Hepatocyte (in vitro differentiated cells): ENCODE measurements at places on chromosomes 3 and 15.

DNA sequence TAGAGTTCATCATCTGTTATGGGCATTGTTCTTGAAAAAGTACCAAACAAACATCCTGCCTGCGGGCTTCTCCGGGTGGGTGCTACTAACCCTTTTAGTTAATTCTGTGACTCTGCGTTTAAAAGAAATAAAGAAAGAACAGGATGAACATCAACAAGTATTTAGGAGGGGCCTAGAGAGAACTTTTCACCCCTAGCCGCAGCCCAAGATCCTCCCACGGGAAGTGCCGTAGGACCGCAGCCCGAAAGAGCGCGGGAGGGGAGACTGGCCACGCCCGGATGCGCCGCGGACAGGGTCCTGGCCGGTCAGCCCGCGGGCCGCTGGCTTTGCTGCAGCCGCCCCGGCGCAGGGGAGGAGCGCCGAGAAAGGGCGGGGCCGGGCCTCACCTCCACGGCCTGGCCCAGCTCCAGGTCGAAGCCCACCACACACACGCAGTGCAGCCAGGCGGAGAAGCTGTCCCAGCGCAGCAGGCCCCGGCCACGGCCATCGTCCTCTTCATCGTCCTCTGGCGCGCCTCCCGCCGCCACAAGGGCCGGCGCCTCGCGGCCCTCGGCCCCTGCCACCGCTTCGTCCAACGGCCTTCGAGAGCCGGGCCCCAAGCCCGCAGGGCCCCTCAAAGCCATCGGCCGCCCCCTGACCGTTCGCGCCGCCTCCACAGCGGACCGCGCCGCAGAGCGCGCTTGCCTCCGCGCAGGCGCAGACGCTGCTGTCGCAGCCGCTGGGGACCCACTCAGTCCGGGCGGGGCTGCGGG, at the start of gene DENND6A:
Gene DENND6A (minus strand): TSS at position 682 of the 752 bp plus-strand sequence. CDS start 59 bp downstream, at position 623.
- peak; percentile 97 for DNase-seq

- DNase-seq, result peak; percentile 40
These were observed 1.4 kb upstream of the NECTIN3 start for GRCh38 chr3:111069974-111070771.

- DNase-seq, result no peak
These were observed 22.4 kb downstream of the PRKCI start for GRCh38 chr3:170244576-170244975.

GRCh38 chr15:85281293-85281882, 99.0 kb upstream of the AKAP13 start:
- DNase-seq, result no peak

- DNase-seq, result no peak
These were observed 23.1 kb upstream of the HERC1 start for GRCh38 chr15:63856711-63857460.

- DNase-seq, result no peak
These were observed 24.0 kb downstream of the CFAP100 start for GRCh38 chr3:126418661-126419131.

- DNase-seq, result no peak
These were observed 22.6 kb upstream of the POMGNT2 start for GRCh38 chr3:43128464-43128863.

DNA sequence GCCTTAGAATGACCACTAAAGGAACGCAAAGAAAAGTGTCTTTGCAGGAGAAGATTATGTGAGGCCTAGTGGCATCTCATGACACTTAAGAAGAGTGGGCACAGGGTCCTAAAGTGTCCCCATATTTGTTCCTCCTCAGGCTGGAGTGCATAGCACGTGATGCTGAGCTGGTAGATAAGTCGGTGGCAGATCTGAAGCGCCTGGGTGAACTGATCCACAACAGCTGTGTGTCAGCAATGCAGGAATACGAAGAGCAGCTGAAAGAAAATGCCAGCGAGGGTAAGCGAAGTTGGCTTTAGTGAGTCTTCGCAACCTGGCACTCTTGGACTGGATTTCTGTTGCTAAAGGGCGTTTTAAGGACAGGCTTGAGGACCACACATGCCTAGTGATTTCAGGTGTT, 92.6 kb downstream of the CHD2 start:
- DNase-seq, result no peak

DNA sequence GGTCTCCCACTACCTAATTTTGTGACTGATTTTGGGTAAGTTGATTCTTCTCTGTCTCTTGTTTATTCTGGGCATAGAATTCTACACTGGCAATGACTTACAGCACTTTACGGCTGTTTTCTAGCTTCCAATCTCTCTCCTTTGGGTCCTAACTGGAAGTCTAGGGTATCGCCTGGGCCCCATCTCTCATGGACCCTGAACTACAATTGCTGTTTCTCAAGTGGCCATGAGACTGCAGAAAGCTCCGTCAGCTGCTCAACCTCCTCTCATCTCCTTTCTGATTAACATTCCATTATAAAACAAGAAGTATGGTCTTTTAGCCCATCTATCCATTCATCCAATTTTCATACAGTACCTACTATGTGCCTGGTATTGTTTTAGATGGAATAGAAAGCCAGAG, 4.4 kb upstream of the PXYLP1 start:
- no peak for DNase-seq

DNA sequence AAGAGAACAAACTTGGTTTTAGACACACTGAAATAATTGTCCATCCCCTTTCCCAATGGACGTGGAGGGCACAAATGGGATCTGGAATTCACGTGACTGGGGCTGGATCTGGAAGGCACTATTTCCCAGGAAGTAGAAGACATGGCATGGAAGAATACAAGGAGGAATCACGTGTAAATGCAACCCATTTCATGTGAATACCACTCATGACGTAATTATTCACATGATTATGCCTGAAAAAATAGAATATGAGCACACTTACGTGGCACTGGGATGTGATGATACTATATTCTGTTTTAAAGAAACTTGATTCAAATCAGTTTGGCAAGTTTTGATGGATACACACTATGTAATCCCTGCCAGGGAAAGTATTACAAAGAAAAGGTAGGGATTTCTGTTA, 477.3 kb downstream of the GABRG3 start:
- DNase-seq, result no peak

GRCh38 chr15:89806559-89807550, 7.8 kb downstream of the ANPEP start:
- DNase-seq, result peak; percentile 65

GRCh38 chr3:79253704-79254103, 514.1 kb downstream of the ROBO1 start:
- DNase-seq, result no peak

GRCh38 chr3:74562558-74563269, 51.7 kb downstream of the CNTN3 start:
- DNase-seq, result no peak

DNA sequence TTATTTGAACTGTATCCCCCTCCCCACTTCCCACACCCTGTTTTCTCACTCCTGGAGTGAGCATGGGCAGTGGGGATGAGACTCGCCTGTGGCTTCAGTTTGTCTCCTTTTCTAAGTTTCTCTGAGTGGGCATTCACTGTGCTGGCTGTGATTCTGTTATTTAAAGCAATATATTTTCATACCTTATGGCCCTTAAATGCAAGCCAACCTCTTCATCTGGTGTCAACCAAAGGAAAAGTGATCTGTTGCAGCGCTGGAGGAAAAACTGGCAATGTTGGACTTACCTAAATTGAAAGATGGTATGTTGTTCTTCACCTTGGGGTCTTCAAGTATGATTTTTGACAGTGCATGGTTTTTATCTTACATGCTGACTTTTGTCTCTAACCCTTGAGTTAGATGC, 56.1 kb downstream of the RBM6 start:
- DNase-seq, result no peak

- DNase-seq, result no peak
These were observed 13.2 kb downstream of the POPDC2 start for GRCh38 chr3:119647171-119647570.

- DNase-seq, result no peak
These were observed 64.3 kb downstream of the MINDY4B start for GRCh38 chr3:150840802-150841515.

DNA sequence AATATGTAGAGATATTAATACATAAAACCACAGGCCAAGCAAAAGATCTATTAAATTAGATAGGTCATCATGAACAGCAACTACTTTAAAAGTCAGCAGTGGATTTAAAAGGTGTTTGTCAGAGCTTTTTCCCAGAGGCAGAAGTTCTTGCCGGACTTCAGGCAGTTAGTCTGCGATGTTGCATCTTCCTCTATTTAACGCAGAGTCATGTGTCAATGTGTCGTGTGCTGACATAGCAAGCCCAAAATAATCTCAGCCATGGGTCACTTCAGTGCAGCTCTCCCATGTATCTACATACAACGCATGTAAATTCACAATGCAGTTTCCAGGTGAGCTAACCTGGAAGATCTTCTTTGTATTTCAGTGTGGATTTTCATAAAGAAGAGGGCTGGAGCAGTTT, 8.0 kb upstream of the TMEM212 start:
- no peak for DNase-seq

DNA sequence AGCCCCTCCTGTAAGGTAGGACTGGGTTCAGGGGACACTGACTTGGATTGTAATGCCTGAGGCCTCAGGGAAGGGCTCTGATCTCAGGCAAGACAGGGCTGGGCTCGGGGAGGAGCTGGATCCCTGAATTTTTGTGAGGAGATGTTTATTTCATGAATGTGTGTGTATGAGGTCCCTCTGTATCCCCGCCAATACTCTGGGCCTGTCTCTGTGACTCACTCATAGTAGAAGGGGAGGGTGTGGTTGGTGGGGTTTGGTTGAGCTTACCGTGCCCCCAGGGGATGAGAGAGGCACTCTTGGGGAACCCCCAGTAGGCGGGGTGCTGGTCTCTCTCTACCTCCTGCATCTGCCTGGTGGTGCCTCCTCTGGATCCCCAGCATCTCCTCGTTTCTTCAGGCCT, 28.1 kb downstream of the RPSA start:
- no peak for DNase-seq

GRCh38 chr3:191397771-191398170, 63.2 kb upstream of the PYDC2 start:
- no peak for DNase-seq

DNA sequence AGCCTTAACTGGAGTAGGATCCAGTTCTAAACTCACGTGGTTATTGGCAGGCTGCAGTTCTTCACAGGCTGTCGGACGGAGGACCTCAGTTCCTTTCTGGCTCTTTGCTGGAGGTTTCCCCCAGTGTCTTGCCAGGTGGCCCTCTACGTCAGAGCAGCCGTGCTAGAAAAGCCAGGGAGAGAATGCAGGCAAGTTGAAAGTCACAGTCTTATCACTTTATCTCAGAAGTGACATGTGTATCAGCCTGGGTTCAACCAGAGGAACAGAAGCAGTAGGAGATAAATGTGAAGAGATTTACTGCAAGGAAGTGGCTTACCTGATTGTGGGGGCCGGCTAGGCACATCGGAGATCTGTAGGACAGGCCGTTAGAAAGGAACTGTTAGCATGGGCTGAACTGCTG, 125.3 kb upstream of the BNIP2 start:
- no peak for DNase-seq

- DNase-seq, result no peak
These were observed 113.6 kb upstream of the TPM1 start for GRCh38 chr15:62929000-62929357.

DNA sequence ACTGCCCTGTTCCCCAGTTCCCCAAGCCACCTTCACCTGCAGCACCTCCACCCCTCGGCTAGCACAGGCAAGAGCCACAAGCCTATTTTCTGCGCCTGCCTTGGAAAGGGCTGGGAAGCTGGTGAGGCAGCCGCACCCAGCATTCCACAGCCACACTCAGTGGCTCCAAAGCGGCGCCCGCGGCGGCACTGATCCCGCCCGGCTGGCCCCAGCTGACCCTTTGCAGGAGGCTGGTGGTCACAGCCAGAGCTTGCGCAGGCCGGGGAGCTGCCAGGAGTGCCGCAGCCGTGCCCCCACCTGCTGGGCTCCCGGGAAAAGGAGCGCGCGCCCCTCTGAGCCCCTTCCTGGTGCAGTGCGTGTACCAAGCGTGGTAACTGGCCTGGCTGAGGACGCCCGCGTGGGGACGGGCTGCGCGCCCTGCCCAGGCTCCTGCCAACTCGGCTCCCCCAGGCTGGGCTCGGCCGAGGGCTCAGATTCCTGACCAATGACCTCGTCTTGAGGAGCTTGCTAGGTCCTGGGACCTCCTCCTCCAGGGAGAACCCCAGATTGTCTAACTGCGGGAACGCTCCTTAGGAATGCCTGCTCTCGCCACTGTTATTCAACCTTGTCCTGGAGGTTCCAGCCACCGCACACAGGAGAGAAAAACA, 13.3 kb downstream of the GRAMD2A start:
- DNase-seq, result peak; percentile 71

DNA sequence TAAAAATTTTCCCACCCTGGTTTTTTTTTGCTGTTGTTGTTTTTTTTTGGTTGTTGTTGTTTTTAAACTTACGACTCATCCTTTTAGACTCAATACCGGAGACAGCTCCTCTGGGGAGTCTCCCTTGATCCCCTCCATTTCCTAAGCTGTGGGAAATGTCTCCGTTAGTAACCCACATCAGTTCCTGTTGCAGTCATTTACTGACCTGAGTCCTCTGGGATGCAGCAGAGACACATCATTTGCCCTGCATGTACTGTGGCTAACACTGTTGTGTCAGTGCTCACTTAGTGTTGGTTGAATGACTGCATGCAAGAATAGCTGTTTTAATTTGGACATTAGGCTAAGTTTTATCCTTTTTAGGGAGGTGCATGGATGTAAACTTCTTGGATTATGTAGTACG, 83.8 kb downstream of the MBNL1 start:
- no peak for DNase-seq

GRCh38 chr15:95580121-95580520, 750.4 kb upstream of the NR2F2 start:
- DNase-seq, result no peak

DNA sequence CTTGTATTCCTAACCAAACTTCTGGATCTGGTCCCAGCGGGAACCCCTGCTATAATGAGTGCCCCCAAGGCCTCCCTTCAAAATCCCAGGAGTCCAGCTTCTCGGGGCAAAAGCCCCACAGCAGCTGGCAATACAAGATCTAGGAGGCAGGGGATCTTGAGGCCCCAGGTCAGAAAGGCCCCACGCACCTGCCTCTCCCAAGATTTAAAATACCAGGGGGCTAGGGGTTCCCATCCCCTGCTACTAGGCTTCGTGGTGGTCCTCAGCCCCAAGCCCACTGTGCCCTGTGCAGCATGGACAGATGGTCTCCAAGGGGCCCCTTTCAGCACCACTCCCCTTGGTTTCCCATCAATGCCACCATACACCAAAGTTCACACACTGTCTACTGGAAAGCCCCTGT, 15.8 kb upstream of the CYP11A1 start:
- DNase-seq, result no peak
